Cardiac atrium fibroblast (primary cell): ENCODE measurements at places on chromosomes 6 and 20. TPM values are rescaled to one million over a fixed set of nuclear protein-coding genes. Genes with fewer than 3 reads are reported as not detected.

Gene REPS1
- 33.7 and 51.3 TPM in 2 replicates for total RNA-seq

Gene C2
- 0.97 and 2.2 TPM in 2 replicates for total RNA-seq

Gene FAM217A
- not detected in 2 replicates for total RNA-seq

Gene TTLL9
- 0.18 TPM in 1 of 2 replicates, not detected in the other for total RNA-seq

Gene SNX3
- 149 and 161 TPM in 2 replicates for total RNA-seq

Gene ABHD16B
- not detected in 2 replicates for total RNA-seq

Gene CUL9
- total RNA-seq: 10.9 and 16.4 TPM in 2 replicates

Gene CST2
- 0.16 TPM in 1 of 2 replicates, not detected in the other for total RNA-seq

Gene ARG1
- not detected in 2 replicates for total RNA-seq

Gene VSX1
- not detected in 2 replicates for total RNA-seq

Gene WFDC11
- not detected in 2 replicates for total RNA-seq

Gene MAP1LC3A
- 56.1 and 94.8 TPM in 2 replicates for total RNA-seq

Gene CNKSR3
- total RNA-seq: 4.7 and 6.2 TPM in 2 replicates

Gene BHLHE23
- total RNA-seq: not detected in 2 replicates

Gene CABLES2
- 2.6 and 3.4 TPM in 2 replicates for total RNA-seq
